ENCODE measurements at places on chromosomes 13 and 19. TPM values are rescaled to one million over a fixed set of nuclear protein-coding genes. Genes with fewer than 3 reads are reported as not detected.

Gene SGCG
- polyA plus RNA-seq = 14.5 TPM

Gene ZNF677
- 49.7 TPM for polyA plus RNA-seq

Gene WTIP
- 34.2 TPM for polyA plus RNA-seq

Gene SPRED3
- 0.45 TPM for polyA plus RNA-seq

Gene APOC4
- not detected for polyA plus RNA-seq

Gene THSD8
- polyA plus RNA-seq = 11.6 TPM

Gene PPM1N
- 0.25 TPM for polyA plus RNA-seq

Gene SLC17A7
- polyA plus RNA-seq = 0.27 TPM

Gene FGF22
- polyA plus RNA-seq = 0.22 TPM

Gene PSG11
- not detected for polyA plus RNA-seq
